Neural crest cell (in vitro differentiated cells): ENCODE measurements at places on chromosomes 3 and 15.

DNA sequence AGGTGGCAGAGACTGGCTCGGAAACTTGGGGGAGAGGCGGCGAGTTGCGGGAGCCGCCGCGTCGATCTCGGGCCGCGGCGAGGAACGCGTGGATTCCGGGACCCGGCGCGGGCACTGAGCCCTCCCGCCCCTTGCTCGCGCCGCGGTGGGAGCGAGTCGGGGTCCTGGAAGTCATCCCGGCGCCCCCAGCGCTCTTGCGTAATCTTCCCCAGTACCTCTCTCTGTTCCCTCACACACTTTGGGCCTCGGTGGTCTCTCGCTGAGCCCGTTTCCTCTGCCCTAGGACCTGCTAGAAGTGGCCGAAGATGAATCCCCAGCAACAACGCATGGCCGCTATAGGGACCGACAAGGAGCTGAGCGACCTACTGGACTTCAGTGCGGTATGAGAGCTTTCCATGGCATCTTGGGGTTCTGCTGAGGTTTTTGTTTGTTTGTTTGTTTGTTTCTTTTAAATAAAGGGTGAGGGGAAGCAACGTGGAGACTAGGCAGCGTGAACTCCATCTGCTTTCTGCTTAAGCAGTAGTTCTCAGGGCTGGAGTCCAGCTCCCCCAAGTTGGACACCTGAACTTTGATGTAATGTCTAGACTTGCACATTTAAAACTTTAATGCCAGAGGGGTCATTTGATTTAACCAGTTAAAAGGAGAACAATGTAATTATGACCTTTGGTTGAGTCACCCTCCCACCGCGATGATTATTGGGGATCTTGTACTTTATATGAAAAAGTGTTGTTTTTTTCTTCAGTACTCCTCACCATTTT, 1.3 kb downstream of the TCF12 start:
- no peak for DNase-seq

GRCh38 chr15:30997270-30997669, 5.8 kb upstream of the MTMR10 start:
- no peak for DNase-seq

- no peak for DNase-seq
Measured at GRCh38 chr15:38458646-38459045, 4.7 kb downstream of the FAM98B start.

- DNase-seq, result no peak
Measured at GRCh38 chr3:183958775-183959174, 58.9 kb downstream of the ABCC5 start.

GRCh38 chr15:76998663-76999285, 3.8 kb downstream of the PSTPIP1 start:
- no peak for DNase-seq

DNA sequence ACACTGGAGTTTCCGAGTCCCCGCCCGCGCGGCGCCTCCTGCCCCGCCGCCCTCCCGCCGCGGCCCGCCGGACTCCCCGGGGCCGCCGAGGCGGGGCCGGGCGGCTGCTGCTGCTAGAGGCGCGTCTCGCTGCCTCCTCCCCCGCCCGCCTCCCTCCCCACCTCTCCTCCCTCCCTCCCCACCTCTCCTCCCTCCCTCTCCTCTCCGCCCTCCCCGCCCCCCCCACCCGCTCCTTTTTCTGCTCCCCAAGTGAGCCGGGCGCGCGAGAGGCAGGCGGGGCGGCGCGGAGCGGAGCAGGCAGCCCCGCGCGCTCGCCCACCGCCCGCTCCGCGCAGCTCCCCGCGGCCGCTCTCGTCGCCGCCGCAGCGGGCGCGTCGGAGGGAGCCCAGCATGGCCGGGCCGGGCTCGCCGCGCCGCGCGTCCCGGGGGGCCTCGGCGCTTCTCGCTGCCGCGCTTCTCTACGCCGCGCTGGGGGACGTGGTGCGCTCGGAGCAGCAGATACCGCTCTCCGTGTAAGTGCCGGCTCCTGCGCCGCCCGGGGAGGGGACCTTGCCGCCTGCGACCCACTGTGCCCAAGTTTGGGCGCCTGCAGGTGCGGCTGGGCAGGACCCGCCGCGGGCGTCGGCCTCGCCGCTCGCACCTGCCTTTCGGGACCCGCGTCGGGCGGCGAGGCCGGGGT, at the start of gene CACNA2D3:
Gene CACNA2D3, plus strand, starts transcription at position 229 of the 679 bp plus-strand sequence.
- peak; percentile 13 for DNase-seq

DNA sequence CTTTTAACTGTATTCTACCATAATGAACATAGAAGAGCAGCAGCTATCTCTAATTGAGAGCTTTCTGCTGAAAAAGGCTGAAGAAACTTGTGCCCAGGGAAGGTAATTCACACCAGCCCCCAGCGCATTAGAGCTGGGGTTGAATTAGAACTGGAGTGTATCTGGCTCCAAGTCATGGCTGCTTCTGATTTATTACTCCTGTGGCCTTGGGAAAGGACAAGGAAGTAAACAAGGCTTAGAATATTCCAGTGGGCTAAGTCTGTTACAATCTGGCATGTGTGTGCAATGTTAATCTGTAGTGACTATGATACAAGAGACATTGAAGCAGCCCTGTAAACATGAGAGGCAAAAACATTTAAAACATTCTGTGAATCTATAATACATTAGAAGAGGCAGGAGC, 18.1 kb downstream of the CPA3 start:
- DNase-seq, result no peak

DNA sequence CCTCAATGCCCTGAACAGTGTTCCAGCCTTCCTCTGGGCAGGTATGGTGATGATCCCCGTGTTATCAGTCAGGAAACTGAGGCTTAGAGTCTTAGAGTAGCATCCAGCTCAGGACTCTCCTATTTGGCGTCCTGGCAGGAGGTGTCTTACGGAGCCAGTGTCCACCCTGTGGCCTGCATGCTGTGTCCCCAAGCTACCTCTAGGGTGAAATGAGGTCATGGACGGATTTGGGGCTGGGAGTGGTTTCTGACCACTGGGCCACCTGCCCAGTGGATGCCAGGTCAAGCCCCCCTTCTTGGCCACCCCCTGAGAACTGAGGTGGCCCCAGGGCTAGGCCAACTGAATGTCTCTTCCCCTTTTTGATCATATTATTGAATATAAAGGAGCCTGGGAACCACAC, 27.2 kb upstream of the SLC6A6 start:
- no peak for DNase-seq

- no peak for DNase-seq
Measured at GRCh38 chr3:8903191-8903590, 60.1 kb downstream of the RAD18 start.

DNA sequence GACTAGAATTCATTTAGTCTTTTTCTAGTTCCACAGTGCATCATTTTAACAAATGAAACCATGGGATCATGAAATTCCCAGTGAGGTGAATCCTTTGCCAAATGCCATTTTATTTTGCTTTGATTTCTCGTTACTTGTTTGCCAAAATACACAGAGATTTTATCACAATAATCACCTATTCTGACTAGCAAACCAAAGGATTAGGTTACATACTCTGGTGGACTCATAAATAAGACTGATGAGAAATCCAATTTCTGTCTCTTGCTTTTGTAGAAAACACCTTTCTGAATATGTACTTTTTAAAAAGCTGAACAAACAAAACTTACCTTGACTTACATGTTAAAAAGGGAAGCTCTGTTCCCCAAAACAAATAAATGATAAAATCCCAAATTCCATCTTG, 12.2 kb downstream of the ERC2 start:
- DNase-seq, result no peak

- peak; percentile 90 for DNase-seq
Measured at GRCh38 chr3:48446425-48447193, at the start of gene ATRIP. ATRIP (plus strand) TSS chr3:48446737; CDS start chr3:48446846, 109 bp downstream.

GRCh38 chr3:151816091-151816604, 2.2 kb downstream of the AADAC start:
- no peak for DNase-seq

- no peak for DNase-seq
Measured at GRCh38 chr3:171005648-171006047, 20.9 kb downstream of the SLC2A2 start.

- DNase-seq, result no peak
Measured at GRCh38 chr3:169133178-169134161, 530.0 kb downstream of the MECOM start.

GRCh38 chr15:65426216-65426853, 3.6 kb upstream of the IGDCC4 start:
- DNase-seq, result no peak

DNA sequence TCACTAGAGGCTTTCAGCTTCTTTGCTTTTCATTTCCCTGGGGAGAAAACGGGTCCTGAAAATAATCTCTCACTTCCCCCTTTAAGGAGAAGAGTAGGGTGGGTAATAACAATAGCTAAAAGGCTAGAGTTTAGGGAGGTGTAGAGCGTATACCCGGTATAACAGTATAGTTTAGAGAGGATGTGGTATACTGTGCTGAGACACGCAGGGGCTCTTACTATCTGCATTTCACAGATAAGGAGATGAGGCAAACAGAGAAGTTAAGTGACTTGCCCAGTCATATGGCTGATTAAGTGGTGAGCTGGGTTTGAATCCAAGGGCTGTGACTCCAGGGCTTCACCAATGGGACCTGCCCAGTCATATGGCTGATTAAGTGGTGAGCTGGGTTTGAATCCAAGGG, 15.0 kb upstream of the KCNMB3 start:
- no peak for DNase-seq

GRCh38 chr3:49076646-49077045, 17.2 kb downstream of the QRICH1 start:
- no peak for DNase-seq

GRCh38 chr3:195001961-195002861, 268.7 kb downstream of the XXYLT1 start:
- peak; percentile 8 for DNase-seq

- DNase-seq, result no peak
Measured at GRCh38 chr15:82960766-82961165, 8.2 kb upstream of the HOMER2 start.

DNA sequence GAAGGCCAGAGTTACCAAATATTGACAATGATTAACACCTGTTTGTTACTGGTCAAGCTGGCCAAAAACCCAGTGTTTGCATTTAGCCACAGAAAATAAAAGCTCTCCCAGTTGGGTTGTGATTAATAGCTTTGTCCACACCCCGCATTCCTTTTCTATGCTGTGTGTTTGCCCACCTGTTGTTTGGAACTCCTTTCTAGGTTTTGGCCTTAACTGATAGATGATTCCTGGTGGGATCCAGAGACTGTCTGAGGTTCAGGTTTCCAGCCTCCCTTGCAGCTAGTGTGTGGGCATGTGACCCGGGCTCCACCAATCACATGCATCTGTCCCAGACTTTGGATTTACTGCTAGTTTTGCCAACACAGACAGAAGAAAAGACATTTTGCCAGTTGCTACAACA, 83.8 kb downstream of the PTPRG start:
- DNase-seq, result no peak

GRCh38 chr15:42359249-42359648, at the start of gene CAPN3:
CAPN3 (plus strand) TSS chr15:42359501; CDS start chr15:42359806, 305 bp downstream.
- no peak for DNase-seq

DNA sequence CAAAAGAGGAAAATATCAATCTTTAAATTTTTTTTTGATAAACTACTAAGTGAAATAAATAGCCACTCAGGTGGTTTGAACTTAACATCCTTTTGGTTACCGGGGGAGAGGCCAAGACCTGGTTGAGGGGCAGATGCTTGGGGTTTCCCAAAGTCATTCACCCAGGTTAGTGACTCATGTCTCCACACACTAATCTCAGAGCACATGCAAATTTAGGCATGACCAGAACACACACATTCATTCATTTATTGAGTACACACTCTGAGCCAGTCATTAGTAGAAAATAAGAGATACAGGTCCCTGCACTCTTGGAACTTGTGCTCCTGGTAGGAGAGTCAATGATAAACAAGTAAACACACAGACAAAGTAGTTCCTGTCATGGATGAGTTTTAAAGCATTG, 7.3 kb downstream of the ILDR1 start:
- DNase-seq, result no peak
